WERI-Rb-1 (cell line): ENCODE measurements at places on chromosomes 16 and 17.

GRCh38 chr17:40531051-40531991, 29.9 kb upstream of the TNS4 start:
- no peak for DNase-seq

DNA sequence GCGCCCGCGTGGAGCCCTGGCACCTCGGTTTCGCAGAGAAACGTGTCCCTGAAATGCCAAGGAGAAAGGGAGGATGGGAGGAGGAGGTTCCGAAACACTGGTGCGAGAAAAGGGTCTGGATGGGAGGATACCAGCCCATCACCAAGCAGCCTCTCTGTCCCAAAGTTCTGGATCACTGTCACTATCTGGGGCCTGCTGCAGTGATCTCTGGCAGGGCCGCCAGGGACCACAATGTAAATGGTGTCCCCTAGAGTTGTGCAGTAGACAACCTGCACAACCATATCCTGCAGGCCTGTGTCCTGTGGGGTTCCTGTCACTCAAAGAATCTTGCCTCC, 229.3 kb downstream of the C16orf78 start:
- no peak for DNase-seq

DNA sequence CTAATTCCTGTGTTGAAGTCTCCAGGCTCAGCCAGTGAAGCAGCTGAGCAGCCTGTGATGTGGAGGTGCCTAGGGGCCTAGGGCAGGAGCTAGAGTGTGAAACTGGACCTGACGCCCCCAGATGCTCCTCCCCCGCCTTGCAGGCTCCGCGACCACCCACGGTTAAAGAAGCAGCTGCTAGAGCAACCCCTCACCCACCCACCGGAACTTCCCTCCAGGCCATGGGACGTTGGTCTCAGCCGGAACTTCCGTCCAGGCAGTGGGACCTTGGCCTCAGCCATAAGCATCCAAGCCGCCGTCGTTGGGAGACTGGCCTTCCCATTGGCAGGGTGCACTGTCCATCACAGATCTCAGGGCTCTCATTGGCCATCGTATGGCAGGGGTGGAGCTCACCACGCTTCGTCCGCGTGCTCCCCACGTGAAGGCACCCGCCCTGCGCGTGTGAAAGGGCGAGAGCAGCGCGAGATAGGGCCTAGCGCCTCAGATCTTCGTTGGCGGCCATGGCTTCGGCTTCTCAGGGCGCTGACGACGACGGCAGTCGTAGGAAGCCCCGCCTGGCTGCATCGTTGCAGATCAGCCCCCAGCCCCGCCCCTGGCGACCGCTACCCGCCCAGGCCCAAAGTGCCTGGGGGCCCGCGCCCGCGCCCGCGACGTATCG, at the start of gene ADAD2:
Gene ADAD2 (plus strand): TSS at position 427 of the 658 bp plus-strand sequence. CDS start 74 bp downstream, at position 501.
- no peak for DNase-seq

DNA sequence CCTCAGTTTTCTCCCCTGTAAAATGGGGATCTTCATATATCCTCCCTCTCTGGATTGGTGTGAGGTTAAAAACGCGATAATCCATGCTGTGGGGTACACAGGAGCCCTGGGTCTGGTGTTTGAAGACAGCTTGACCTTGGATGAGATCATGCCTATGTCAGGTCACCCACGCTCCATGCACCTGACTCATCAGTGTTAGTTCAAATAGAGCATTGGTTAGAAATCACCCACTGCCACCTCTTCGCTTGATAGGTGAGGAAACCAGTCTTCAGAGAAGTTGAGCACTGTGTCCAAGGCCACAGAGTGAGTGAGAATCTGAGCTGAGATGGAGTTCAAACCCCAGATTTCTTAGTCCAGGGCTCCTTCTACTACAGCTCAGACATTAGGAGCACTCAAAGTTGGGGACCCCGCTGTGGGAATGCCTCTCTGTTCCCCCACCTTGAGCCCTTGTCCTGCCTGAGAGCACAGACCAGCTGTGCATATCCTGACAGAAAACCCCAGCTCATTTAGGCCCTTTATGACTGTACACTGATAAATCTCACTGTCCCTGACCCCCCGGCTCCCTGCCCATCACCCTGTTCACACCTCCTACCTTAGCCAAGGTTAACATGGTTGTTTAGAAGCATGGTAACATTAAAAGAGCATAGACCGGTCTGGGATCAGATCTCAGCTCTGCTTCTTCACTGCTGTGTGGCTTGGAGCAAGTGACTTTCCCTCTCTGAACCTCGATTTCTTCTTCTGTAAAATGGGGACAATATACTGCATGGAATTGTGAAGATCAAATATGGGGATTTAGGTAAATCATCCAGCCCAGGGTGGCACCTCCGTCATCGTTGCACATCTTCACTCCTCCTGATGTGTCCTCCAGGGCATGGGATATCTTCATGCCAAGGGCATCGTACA, 22.4 kb upstream of the LGALS9 start:
- no peak for DNase-seq

DNA sequence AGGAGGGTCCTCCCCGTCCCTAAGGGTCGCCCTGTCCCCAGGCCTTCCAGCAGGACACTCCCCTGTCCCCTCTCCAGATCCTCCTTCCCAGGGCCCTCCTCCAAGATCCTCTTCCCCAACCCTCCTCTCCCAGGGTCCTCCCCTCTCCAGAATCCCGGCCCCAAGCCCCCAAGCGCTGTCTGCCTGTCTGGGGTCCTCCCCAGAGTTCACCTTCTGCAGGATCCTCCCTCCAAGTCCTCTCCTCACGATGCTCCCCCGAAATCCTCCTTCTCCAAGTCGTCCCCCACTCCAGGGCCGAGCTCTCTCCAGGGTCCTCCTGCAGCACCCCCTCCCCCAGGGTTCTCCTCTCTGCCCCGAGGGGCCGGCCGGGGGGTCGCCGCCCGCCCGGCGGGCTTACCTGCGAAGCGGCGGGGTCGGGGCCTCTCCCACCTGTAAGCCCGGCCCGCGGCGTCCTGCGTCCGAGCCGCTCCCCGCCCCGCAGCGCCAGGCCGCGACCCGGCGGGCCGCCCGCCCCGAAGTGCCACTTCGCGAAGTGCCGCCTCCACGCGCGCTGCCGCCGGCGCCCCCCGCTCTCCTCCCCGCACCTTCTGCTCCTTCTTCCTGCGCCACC, 678 bp upstream of the BAIAP2 start:
- peak; percentile 54 for DNase-seq

GRCh38 chr17:72338847-72339790, 218.3 kb downstream of the SOX9 start:
- no peak for DNase-seq

DNA sequence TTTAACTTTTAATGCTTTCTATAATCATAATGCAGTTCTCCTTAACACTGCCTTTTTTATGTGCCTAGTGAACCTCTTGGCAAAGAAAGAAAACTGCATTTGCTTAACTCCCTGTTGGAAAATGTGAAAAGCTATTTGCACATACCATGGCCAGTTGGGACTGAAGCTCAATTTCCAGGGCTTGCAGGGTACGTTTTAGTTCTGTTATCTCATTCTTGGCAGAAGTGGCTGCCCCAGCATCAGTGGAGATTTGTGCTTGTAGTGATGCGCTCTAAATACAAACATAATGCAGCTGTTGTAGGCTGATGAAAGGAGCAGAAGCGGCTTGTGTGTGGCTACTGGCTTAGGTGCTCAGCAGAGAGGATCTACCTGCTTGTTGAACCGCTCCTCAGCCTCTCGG, 3.7 kb downstream of the KRT24 start:
- no peak for DNase-seq

- DNase-seq = no peak
Observed at GRCh38 chr16:630815-631405, at the start of gene WFIKKN1. WFIKKN1 (plus strand) TSS chr16:630985; CDS start chr16:631254, 269 bp downstream.

DNA sequence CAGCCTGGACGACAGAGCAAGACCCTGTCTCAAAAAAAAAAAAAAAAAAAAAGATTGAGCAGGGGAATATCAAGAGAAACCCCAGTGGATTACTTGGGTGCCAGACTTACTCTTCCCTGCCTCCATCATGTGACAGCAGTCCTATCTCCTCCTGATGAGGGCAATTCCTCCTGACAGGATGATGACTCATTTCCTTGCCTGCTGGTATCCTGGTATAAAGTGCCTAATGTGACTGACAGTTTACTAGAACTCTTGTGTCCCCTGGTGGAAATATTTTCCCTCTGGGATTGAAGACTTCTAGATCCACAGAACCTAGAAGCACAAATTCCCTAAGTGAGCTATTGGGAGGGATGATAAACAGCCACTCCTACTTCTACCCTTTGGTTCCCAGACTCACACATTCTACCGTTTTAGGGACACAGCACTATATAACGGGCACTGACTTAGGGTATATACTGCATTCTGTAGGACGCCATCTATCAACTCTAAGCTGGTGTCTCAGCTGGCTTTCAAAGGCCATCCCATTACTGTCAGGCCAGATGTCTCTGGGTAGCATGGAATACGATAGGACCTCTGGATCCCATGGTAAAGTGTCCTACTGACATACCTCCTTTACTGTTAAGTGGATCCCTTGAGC, 114.6 kb upstream of the MED13 start:
- no peak for DNase-seq

GRCh38 chr16:54142787-54143186, 143.8 kb downstream of the IRX3 start:
- no peak for DNase-seq

DNA sequence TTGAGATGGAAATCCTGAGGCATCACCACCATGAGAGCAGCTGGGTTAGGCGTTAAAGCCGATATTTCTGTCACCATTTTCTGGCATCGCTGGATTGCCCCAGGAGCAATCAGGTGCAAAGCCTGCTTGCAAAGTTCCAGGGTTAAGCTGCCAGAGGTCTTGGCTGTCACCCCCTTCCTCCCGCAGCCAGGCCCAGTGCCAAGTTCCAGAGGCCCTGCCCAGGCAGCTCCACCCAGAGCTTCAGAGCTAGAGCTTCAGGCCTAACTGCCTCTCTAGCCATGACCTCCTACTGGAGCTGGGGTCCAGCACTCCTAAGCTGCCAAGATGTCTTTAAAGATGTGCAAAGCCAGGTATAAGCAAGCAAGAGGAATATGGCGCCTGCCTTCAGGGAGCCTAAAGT, 8.8 kb upstream of the TMEM238L start:
- no peak for DNase-seq

GRCh38 chr17:42354956-42355843, 33.0 kb downstream of the STAT3 start:
- DNase-seq = no peak

DNA sequence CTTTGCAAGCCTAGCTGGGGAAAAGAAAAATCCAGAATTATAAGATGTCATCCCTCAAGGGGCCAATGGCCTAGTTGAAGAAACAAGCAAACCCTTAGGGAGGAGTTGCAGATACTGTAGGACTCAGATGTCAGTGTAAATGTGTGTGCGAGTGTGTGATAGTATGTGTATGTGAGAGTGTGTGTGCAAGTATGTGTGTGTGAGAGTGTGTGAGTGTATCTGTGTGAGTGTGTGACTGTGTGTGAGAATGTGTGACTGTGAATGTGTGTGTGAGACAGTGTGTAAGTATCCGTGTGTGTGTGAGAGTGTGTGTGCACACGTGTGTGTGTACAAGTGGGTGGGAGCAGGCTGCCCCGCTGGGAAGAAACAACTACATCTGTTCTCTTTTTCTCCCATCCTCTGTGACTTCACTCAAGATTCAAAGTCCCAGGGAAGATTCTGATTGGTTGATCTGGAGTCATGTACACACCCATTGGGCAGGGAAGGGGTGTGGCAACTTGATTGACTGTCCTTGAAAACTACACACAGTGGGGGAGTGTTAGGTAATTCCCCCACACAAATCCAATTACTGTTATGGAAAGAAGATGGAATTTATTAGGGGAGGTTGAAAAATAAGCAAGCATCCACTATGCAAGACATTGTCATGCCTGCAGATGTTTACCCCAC, 40.7 kb downstream of the IRX3 start:
- DNase-seq = no peak

GRCh38 chr16:29646947-29647346, 16.1 kb upstream of the SPN start:
- DNase-seq = no peak

- no peak for DNase-seq
Observed at GRCh38 chr16:69485361-69485760, 60.9 kb downstream of the CYB5B start.

GRCh38 chr17:81388612-81389367, 6.5 kb upstream of the BAHCC1 start:
- peak; percentile 92 for DNase-seq

DNA sequence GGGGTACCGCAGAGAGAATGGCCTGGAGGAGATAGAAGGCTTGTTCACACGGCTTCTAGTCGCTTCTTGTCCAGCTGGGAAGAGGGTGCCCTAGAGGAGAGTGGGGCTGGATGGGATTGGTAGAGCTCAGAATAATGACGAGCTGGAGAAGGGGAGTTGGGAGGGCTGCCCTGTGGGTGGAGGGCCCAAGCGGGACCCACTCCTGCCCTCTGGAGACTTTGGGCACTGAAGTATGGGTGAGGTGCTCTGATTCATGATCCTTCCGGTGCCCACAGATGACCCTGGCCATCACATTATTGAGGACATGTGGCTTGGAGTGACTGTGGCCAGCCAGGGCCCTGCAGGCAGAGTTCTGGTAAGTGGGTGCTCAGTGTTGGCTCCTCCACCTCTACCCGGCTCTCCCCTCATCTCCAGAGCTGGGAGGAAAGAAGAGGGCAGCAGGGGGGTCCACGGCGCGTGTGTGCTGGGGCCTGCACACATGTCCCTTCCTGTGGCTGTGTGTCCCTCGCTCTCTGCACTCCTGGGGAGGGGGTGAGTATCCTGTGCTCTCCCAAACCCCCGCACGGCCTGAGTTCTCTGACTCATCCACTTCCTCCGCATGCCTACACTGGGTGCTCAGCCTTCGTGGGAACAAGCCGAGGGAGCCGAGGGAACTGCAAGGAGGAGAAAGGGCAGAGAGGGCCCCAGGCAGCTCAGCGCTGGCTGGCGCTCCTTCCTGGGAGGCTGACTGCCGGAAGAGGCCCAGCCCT, 8.5 kb downstream of the ITGA3 start:
- DNase-seq = no peak

DNA sequence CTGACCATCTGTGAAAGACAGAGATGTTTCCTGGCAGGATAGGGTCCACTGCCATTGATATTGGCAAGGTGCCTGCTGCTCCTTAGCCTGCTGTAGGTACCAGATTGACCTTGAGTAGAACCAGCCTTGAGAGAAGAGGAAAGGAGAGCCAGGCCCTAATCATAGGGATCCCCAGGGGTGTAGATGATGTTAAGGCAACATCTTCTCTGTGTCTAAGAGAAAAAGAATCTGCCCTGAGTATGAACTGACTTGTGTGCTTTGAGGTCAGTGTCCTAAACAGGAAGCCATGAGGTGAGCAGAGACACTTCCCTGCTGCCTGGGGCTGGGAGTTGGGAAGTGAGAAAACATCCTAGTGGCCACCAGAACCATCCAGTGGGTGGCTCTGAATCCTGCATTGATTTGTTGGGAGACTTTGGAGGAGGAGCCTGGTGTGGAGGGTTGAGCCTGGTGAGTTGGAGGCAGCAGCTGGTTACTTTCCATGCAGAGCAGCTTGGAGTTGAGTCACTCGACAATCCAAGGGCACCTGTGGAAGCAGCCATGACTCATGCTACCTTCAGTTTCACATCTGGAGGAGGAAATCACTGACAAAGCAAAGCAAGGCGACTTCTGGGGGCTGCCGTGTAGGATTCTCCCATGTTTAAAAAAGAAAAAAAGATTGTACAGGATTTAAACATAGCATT, 47.8 kb downstream of the BMERB1 start:
- DNase-seq = peak; percentile 35

- peak; percentile 89 for DNase-seq
Observed at GRCh38 chr17:62692721-62693431, 65.4 kb downstream of the MRC2 start.
